ENCODE measurements at places on chromosomes 2 and 18.

- no peak for DNase-seq
Observed at GRCh38 chr18:47821314-47821713, 109.1 kb downstream of the SMAD2 start.

- DNase-seq, result no peak
Observed at GRCh38 chr18:23824240-23824639, 135.0 kb downstream of the LAMA3 start.

DNA sequence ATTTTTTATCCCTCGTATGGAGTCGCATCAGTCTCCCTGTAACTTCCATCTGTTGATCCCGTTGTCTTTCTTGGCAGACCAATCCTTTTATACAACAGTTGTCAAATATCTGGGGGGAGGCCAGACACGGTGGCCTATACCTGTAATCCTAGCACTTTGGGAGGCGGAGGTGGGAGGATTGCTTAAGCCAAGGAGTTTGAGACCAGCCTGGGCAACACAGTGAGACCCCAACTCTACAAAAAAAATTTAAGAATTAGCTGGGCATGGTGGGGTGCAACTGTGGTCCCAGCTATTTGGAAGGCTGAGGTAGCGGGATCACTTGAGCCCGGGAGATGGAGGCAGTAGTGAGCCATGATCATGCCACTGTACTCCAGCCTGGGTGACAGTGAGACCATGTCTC is 2.0 kb downstream of the XRCC5 start:
- no peak for DNase-seq

DNA sequence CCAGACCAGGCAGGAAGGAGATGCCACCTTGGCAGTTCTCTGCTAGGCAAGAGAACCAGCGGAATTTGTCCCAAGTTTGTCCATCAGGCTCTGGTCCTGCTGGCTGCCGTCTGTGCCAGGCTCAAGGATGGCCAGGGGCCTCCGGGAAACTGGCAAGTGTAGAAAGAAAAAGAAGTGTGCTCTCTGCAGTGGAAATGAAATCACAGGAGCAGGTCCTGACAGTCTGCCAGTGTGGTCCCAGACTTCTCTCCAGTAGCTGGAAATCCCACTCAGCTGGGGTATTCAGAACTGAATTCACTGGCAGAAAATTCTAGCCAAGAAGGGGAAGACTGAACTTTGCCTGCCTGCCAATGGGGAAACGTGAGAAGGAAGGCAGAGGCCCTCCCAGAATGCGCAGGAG is 91.0 kb downstream of the STPG4 start:
- DNase-seq, result no peak

DNA sequence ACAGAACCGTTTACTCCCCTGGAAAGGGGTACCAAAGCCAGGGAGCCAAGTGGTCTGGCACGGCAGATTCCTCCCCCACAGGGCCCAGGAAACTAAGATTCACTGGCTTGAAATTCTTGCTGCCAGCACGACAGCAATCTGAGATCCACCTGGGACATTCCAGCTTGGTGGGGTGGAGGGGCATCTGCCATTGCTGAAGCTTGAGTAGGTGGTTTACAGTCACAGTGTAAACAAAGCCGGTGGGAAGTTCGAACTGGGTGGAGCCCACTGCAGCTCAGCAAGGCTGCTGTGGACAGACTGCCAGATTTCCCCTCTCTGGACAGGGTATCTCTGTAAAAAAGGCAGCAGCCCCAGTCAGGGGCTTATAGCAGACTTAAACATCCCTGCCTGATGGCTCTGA is 901.7 kb upstream of the LRRTM1 start:
- no peak for DNase-seq

DNA sequence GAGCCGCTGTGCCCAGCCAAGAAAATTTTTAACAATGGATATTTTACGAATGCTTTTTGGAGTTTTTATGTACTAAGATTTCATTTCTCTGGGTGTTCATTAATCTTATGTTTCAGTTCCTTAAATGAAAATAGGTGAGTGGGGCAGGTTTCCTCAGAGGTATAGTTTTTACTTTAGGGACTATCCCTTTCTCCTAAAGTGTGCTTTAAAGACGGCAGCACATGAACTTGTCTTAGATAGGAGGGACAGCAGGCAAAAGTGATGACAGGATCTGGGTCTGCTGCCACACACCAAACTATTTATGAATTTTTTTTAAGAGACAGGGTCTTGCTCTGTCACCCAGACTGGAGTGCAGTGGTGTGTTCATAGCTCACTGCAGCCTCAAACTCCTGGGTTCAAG is 8.0 kb upstream of the REL start:
- DNase-seq, result no peak

DNA sequence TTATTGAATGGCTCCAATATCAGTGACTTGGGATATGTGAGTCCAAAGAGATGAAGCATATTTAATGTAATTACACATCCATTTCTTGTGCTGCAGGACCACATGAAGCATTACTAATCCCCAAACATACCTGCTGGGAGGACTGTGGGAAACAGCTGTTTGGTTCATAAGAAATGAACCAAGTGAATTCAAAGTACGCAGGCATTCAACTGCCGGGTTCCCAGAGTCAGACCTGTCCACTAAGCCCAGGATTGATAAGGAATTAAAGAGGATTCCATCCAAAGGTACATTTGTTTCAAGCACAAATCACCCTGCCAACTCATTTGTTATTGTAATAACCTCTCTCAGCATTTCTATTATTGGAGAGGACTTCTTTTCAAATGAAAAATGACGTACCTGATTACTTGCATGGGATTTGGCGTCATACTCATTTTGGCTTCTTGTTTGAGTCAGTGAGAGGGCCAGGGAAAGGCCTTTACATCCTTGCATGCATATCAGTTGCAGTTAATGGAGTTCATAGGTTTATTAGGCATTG is 230.7 kb downstream of the TXNL1 start:
- DNase-seq, result no peak

DNA sequence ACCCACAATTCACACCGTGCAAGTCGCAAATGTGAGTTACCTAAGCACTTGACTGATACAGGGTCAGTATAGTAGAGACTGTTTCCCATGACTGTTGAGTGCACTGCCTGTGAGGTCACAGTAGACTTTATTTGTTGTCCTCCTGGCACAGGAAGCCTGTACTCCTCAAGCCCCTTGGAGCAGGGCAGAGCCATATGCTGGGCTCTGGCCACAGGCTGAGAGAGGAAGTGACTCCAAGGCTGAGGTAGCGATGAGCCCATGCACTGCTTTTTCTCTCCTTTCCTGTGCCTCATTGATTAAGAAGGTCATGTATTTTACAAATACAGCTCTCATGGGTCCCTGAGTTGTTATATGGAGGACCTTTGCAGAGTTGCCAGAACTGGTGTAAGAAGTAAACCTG is 287.7 kb downstream of the SRBD1 start:
- no peak for DNase-seq

- no peak for DNase-seq
Observed at GRCh38 chr18:68221111-68221724, 493.7 kb downstream of the TMX3 start.

GRCh38 chr2:234536178-234536965 is 39.5 kb upstream of the ARL4C start:
- no peak for DNase-seq

DNA sequence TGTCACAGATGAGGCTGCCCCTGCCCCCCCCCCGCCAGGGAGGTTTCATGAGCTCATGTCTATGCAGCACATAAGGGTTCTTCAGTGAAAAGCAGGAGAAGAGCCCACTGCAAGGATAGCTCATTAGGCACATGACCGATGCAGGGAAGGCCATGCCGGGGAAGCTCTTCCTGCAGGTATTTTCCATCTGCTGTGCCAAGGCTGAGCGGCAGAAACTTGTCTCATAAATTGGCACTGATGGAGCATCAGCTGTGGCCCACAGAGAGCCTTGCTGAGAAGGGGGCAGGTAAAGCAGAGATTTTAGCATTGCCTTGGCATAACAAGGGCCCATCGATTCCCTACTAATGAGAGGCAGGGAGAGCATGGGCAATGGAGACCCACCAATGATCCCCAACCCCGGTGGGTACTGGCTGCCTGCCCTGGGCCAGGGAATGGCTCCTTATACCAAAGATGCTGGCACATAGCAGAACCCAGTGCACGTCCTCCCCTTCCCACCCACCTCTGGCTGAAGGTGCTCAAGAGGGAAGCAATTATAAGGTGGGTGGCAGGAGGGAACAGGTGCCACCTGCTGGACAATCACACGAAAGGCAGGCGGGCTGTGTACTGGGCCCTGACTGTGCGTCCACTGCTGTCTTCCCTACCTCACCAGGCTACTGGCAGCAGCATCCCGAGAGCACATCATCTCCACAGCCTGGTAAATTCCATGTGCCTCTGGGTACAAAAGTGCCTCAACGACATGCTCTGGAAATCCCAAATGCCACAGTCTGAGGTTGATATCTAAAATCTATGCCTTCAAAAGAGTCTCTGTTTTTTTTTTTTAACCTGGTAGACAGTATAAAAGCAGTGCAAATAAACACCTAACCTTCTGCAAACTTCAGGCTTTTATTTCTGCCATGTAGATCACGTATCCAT is 41.4 kb downstream of the STEAP3 start:
- DNase-seq, result no peak

- DNase-seq, result no peak
Observed at GRCh38 chr2:10196110-10196892, 73.8 kb downstream of the RRM2 start.

DNA sequence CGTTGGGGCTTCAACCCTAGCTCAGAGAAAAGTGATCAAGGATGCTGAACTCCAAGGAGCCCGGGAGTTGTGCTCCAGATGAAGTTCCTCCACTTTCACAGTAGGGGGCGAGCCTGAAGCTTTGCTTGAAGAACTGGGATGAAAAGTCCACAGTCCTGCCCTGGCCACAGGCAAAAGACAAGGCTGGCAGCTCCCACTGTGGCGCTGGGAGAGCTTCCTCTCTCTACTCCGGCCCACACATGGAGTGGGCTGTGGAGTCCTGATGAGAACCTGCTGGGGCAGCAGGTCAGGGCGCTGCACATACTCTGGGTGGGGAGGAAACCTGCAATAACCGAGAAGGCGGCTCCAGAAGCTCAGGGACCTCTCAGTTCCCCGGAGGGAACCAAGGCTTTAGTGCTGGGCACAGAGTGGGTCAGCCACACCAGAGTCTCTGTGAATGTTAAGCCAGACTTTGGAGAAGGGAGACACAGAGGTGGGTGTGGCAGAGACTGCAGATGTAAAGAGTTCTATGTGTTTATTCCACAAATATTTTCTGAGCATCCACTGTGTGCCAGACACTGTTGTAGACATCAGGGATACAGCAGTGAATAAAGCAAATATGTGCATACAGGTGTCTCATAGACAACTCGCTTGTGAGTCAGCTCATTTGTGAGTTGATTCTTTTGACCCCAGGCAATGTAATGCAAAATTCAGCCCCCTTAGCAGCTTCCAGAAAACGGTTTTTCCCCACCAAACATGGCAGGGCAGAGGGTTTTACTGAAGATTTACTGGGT is 48.0 kb upstream of the MRPL33 start:
- DNase-seq, result no peak

GRCh38 chr2:29819570-29819969 is 101.8 kb downstream of the ALK start:
- no peak for DNase-seq

GRCh38 chr2:150487537-150488429 is at the start of gene RND3:
RND3 (minus strand) TSS chr2:150487667; CDS start chr2:150487417, 250 bp downstream.
- no peak for DNase-seq

DNA sequence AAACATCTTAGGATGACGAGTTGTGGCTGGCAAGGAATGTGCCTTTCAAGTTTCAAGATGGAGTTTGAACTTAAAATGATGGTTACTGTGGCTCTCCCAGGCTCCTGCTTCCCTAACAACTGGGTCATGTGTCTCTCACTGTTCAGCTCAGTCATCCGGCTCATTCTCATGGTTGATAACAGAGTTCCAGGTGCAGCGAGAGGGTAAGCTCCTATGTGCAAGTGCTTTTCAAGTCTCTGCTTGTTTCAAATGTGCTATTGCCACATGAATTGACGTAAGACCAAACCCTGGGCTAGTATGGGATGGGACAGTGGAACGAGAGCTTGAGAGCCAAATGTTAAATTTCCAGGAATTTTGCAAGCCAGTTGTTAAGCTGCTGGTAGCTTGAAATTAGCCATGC is 19.5 kb upstream of the PUM2 start:
- no peak for DNase-seq

- no peak for DNase-seq
Observed at GRCh38 chr18:35451032-35451431, 46.7 kb downstream of the INO80C start.

- no peak for DNase-seq
Observed at GRCh38 chr2:215847718-215848117, 165.6 kb downstream of the MREG start.

GRCh38 chr2:235139956-235140800 is 188.4 kb downstream of the SH3BP4 start:
- DNase-seq, result no peak

DNA sequence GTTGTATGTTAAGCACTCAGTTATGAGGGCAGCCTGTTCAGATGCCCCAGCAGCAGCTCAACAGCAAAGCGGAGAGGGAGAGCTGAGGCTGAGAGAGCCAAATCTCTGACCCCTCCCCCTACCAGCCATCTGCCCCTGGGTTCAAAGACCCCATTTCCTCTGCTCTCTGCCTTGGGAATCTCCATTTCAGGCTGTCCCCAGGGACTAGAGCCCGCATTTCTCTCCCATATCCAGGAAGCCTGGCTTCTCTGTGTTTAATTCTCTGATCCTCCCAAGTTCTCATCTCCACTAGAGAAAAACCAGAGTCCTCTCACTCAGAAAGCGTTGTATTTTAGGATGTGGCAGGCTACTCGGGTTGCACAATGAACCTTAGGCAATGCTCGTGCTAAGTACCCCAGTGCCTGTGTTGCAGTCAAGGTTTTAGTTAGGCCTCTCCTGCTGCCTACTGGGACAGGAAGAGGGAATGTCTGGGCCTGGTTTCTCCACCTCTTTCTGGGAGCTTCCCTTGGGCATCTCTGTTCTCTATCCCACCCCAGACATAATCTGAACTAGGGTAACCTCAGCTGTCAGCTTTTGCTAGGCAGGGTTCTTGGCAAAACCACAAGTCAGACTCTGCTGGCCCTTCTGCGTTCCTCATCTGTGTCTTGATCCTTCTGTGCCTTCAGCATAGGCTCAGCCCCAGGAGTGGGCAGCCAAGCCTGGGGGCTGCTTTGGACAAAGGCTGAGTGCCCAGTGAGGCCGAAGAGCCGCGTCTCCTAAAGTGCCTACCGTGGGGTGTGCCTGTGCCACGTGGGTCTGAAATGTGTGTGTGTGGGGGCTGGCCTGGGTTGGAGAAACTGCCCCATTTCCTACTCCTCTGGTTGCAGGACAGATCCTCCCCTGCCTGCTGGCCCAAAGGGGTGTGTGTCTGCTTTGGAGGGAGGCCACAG is 96.8 kb downstream of the STPG4 start:
- no peak for DNase-seq

DNA sequence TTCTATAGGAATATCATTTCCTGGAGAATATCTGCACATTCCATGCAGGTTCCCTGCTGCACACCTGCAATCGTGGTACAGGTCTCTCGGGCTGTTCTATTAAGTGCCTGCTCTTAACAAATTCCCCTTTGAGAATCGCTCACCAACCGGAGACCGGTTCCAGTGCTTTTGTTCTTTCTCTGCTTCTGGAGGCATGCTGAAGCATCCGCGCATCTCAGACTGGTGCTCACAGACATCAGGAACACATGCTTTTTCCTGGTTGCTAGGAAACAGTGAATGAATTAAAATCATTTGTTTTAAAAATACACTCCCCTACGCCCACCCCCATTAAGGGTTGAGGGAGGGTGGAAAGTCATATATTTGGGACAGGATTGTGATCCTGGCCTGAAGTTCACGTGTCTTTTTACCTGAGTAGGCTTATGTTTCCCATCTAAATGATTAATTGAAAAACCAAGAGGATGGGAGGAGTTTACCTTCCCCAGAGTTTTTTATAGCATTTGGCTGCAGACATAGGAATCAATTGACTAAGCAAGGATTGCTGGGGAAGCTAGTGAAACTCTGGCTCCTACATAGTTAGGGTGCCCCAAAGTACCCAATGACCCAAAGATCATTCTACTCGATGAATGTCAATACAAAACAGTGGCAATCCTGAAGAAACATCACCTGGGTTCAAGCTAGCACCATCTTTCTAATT is at the start of gene C2orf80:
C2orf80 (minus strand) TSS at position 221 of the 694 bp plus-strand sequence. CDS start 3,044 bp downstream, outside the sequence.
- no peak for DNase-seq

Measured in stimulated activated naive CD4-positive, alpha-beta T cell (primary cell).